Activated gamma-delta T cell treated with anti-CD3 and anti-CD28 coated beads, Interleukin-2, amount 50 U/mL, for 16 hours (primary cell): ENCODE measurements at places on chromosomes 2 and 18.

- no peak for DNase-seq
These were observed 110.3 kb downstream of the FAM210A start for GRCh38 chr18:13616041-13616440.

DNA sequence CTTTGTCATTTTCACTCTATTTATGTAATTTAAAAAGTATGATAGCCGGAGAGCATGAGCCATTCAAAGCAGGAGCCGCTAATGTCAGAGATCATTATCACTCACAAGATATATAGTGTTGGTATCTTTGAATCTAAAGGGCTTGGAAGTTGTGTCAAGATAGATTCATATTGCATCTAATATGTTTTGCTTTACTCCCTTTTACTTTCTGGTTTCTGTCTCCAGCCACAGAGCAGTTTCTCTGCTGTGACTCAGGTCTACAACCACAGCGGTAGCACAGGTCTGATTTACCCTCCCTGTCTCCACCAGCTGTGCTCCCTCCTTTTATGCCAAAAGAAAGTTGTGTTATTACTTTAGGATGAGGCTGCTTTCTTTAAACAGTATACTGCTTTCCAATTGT lies 424.0 kb downstream of the ARHGAP15 start:
- DNase-seq: no peak

- DNase-seq: no peak
These were observed 85.3 kb upstream of the GALNT5 start for GRCh38 chr2:157172239-157172638.

DNA sequence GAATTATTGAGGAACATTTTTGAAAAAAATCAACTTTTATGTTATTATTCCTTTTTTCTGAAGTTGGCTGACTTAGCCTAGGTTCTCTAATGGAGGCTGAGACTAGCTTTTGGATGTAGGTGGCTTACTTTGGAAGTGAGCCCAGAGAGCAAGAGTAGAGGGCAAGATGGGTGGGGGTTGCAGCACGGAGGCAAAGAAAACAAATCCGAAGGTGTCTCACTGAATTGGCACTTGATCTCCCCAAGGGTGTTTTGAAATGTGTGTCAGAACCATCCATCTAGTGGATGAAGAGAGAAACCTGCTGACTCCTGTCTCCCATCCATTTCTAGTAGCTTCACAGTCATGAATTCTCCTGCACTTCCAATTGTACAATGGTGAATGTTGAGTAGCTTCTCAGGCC lies 390.7 kb downstream of the TMEM182 start:
- DNase-seq: no peak

- DNase-seq: no peak
These were observed 19.9 kb downstream of the FMNL2 start for GRCh38 chr2:152354909-152355308.

GRCh38 chr2:191678437-191679100 lies 633 bp downstream of the NABP1 start:
- peak; percentile 37 for DNase-seq

DNA sequence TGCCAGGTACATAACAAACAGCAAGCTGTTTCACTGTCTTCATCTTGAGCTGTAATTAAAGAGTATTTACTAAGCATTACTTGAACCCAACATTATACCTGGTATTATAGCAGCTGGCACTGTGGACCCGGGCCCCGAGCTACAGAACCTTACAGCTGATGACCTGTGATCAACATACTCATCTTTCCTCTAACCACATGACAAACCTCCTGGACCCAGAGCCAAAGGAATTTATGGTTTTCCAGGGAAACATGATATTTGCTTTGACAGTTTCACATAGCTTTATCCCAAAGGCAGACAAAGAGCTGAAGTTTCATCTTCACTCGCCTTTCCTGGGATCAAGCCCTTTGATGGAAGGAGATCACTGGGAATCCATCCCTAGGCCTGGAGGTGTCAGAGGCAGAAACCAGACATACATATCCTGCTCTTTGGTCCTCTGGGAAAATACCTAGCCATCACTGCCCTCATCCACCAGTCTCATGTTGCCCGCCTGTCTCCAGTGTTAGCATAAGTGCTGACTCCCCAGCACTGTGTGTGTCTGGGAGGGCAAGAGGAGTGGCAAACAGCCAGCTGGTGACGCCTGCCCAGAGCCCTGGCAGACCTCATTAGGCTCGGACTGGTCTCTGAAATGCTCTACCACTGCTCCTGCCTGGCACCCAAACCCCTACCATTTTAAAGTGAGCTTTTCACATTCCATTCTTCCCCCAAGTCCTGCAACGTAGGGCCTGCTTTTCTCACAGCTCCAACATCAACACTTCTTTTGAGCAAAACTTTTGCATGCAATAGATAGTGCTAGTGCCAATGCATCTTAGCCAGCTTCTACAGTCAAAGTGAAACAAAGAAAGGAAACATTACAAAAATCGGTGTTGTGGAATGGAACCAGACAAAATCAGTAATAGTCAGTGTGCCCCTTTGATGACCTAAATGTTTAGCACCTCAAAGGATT lies 138.8 kb upstream of the CTAGE1 start:
- no peak for DNase-seq

- DNase-seq: peak; percentile 31
These were observed 15.1 kb downstream of the ACTG2 start for GRCh38 chr2:73907840-73908452.
